ENCODE measurements at places on chromosomes 3 and 15.
A peak's percentile ranks its signal among the peaks of the same experiment; 100 is the strongest.

GRCh38 chr15:90060797-90061196 lies 41.5 kb downstream of the IDH2 start:
- no peak for DNase-seq

- DNase-seq = peak; percentile 95
These were observed 844 bp upstream of the PFN2 start for GRCh38 chr3:149971403-149972075.

DNA sequence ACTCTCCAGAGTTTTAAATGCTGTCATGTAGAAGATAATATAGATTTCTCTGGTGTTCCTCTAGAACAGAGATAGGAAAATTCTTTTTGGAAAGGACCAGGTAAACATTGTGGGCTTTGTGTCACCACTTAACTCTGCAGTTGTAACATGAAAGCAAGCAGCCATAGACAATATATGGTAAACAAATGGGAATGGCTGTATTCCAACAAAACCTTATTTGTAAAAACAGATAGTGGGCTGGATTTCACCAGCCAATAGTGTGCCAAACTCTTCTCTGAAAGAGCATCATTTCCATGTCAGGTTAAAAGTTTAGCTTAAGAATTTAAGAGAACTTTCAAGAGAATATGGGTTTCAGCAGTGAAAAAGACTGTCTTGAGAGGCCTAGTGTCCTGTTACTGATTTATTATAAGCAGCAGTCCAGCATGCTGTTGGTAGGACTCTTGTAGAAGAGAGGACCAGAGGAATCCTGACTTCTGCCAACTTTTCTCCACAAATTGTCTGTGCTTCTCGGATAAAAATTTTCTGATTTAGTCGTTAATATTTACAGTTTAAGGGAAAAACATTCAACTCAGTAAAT lies 107.7 kb downstream of the TCF12 start:
- no peak for DNase-seq

DNA sequence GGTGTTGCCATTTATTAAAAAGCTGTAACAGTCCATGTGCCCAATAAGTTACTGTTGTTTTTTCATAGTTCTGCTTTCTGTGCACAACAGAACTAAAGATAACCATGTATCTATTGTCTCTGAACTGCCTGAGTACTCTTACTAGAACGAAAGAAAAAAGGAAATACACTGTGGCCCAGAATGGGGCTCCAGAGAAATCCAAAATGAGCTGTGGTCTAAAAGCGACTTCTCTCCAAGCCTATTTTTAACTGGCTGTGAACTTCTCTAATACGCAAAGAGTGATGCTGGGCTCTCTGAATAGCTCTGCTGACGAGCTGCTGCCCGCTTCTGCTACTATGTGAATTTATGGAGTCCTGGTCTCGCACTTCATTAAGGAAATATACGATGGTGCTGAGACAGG lies 56.2 kb upstream of the LPP start:
- DNase-seq = no peak

GRCh38 chr15:62886431-62887071 lies 156.0 kb upstream of the TPM1 start:
- peak; percentile 72 for DNase-seq

DNA sequence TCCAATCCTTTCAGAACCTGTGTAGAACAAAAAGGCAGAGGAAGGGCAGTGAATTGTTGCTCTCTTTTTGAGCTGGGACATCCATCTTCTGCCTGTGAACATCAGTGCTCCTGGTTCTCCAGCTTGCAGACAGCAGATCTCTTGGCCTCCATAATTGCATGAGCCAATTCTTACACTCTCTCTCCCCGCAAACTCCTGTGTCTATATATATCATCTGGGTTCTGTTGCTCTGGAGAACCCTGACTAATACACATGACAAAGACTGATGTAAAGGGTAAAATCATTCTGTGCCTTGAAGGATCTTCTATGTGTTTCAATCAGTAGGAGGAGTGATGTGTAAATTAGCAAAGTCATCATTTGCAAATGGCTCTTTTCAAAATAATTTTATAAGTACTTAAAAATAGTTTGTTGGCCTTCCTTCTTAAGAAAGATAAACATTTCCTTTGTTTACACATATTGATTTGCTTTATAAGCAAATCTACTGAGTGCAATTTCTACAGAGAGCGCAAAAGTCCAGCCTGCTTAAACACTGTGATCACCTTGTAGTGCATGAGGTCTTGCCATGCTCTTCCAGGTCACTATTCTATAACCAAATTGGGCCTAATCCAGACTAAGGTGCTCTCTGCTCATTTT lies 154.9 kb upstream of the ANKRD28 start:
- no peak for DNase-seq

GRCh38 chr15:48397841-48398240 lies 66.6 kb downstream of the DUT start:
- DNase-seq = no peak

- DNase-seq = no peak
These were observed 5.0 kb downstream of the TMEM207 start for GRCh38 chr3:190444576-190445145.

DNA sequence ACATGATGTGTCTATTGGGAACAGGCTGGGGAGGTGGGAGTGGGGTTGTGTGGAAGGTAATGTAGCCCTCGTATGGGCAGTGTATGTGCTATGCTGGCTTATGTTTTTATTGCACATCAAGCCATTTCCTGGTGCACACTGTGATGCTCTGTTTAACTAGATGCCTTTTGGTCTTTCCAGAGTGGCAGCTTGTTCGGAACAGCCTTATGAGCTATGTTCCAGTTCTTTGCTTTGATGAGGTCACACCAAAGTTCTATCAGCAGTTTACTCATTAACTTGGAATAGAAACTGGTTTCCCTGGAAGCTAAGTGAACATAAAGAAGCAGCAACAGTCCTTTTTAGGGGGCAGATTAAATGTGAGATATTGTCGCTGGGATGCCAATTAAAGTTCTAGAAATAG lies 133.9 kb downstream of the DIPK2A start:
- no peak for DNase-seq

DNA sequence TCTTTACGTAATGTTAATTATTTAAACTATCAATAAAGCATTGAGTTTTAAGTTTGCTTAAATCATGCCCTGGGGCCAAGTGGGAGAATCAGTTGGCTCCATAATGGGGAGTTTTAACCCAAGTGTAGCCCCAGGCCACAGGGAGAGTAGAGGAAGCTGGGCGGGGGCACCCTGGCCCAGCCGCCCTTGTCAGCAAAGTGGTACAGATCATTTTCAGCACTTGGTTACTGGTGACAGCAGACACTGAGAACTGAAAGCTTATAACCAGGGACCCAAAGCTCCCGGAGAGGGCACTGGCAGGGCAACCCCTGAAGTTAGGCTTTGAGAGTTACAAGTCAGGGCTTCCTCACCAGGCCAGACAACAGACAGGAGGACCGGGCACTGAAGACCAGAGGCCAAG lies 90.6 kb downstream of the SEMA5B start:
- DNase-seq = no peak

- peak; percentile 53 for DNase-seq
These were observed 10.8 kb upstream of the MFSD1 start for GRCh38 chr3:158790901-158791589.

- DNase-seq = no peak
These were observed 140.5 kb upstream of the TBL1XR1 start for GRCh38 chr3:177337541-177338331.

GRCh38 chr3:183555541-183556081 lies at the start of gene KLHL6:
Gene KLHL6 (minus strand): TSS chr3:183555706. CDS start chr3:183555653, 53 bp downstream.
- DNase-seq = no peak

- DNase-seq = no peak
These were observed 219.5 kb upstream of the MDFIC2 start for GRCh38 chr3:70531838-70532489.

- DNase-seq = no peak
These were observed 40.9 kb downstream of the MUC20 start for GRCh38 chr3:195761567-195762248.

- DNase-seq = no peak
These were observed 148.4 kb upstream of the CGNL1 start for GRCh38 chr15:57227899-57228298.

DNA sequence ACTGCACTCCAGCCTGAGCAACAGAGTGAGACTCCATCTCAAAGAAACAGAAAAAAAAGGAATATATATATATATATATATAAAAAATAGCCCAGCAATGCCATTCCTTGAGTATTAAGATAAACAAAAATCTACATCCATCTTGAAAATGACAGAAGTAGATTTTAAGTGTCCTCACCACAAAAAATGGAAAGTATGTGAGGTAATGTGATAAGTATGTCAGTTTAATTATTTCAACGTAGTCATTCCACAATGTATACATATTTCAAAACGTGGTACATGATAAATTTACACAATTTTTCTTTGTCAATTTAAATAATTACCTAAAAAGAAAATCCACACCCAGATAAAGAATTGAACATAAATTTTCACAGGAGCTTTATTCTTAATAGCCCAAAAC lies 54.9 kb downstream of the HCN4 start:
- no peak for DNase-seq

DNA sequence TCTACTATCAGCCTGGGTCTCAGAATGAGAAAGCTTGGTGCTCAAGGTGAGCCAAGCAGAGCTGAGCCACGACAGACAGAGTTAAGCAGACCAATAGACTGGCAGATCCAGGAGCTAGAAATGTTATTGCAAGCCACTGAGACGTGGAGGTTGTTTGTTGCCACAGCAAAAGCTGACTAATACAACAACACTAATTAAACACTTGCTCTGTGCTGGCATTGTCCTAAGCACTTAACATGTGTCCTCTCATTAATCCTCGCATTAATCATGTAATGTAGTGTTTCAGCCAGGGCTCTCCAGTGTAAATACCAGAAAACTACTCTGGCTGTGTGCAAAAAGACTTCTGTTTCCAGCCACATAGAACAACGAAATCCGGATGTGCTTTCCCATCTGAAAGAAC lies 11.6 kb upstream of the SPSB4 start:
- DNase-seq = no peak

DNA sequence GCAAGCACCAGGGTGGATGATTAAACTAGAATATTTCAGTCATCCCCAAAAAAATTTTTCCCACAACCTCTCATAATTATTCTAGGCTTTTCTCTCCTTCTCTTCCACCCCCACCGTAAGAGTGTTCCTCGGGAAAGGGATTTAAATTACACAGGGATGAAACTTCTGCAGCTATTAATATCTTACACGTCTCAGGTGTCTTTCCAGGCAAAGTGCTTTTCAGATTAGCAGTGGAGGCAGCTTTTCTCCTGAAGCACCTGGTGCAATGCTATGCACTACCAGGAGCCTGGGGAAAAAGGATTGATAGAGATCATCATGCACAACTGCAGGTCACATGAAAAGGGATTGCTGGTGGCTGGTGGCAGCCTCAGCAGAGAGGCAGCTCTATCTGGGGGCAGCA lies 250.4 kb downstream of the NTRK3 start:
- no peak for DNase-seq

GRCh38 chr15:70503073-70503745 lies 260.1 kb downstream of the UACA start:
- no peak for DNase-seq

DNA sequence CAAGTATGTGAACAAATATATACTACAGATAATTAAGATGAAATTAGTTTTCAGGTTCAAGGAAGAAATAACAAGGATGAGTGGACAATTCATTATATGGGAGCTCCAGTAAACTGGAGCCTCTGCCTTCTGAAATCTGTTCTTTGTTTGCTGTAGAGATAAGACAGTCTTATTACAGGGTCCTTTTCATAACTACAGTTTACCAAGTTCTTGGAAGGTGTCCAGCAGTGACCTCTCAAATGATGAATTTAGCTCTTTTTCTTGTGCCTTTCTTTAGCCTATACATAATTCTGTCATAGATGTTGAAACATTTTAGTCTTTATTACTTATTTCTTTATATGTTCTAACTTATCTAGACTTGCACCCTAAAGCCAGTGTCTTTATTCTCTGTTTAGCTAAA lies 89.7 kb upstream of the GBE1 start:
- no peak for DNase-seq

DNA sequence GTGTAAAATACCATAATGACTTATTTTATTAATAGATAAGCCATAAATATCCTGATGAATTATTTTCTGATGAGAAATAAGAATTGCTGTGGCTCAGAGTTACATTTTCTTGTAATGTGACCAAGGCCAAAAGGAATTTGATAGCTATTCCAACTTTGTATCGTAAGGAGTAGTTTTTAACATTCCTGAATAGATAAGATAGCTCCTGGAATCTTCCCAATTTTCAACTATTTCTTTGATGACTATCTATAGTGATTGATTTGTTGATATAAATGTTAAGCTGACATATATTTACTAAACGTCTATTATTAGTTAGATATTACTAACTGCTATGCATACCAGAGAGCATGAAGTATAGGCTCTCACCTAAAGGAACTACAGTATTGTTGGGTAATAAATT lies 49.1 kb upstream of the SATB1 start:
- no peak for DNase-seq

- DNase-seq = no peak
These were observed at the start of gene HYAL2 for GRCh38 chr3:50322386-50323091. Gene HYAL2 (minus strand): TSS chr3:50322745. CDS start chr3:50320489, 2,256 bp downstream.

- no peak for DNase-seq
These were observed 2.1 kb downstream of the RTP2 start for GRCh38 chr3:187700249-187700648.

GRCh38 chr3:107657971-107658370 lies 135.2 kb downstream of the BBX start:
- no peak for DNase-seq

DNA sequence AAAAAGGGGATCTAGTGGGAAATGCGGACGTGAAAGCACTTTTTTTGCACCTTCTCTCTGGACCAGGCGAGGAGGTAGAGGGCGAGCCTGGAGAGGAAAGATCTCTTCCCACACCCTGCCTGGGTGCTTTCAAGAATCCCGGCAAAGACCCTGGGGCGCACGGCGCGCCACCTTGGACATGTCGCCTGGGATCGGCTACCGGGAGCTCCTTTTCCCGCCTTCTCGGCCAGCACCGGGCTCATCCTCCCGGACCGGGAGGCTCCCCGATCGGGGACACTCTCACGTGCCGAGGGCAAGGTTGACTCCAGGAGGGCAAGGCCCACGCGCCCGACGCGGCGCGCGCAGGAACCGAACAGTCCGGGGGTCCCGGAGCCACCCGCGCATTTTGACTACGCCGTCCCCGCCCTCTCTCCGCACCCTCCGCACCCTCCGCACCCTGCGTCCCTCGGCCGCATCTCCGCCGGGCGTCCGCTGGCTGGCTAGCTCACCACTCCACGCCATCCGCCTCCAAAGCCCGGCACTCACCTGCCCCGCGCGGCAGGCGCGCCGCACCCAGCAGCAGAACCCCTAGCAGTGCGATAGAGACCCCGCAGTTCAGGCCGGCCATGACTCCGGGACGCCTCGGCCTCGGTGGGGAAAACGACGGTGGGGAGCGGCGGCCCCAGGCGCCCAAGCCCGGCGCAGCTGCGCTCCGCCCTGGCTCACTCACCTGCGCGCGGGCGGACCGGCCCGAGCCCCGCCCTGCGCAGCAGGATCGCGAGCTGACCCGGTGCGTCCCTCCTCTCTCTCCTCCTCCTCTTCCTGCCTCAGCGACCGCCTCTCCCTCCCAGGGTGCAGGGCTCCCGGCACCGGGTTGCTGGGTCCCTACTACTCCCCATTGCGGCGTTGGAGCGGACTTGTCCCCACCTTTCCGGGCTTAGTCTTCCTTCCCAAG lies at the start of gene CDCP1:
CDCP1 (minus strand) TSS at position 698 of the 934 bp plus-strand sequence; CDS start at position 607, 91 bp downstream.
- DNase-seq = peak; percentile 49

DNA sequence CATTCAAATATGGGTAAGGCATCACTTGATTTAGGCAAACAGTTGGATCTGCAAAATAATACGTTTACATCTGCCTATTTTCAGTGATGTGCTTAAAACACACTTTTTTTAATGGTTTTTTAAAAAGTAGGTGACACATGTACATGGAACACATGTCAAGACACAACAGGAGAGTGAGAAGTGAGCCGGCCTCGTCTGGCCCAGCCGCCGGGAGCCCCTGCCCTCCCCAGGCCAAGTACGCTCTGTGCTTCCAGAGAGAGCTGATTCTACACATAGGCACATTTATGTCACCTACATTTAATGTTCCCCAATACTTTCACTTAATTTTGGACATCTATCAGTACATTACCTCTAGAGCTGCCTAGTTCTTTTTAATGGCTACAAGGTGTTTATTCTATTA lies 3.8 kb downstream of the TM2D3 start:
- DNase-seq = no peak
